Fibroblast of skin of left quadriceps (primary cell): ENCODE measurements at places on chromosomes 1 and 21.
A peak's percentile ranks its signal among the peaks of the same experiment; 100 is the strongest.

GRCh38 chr1:205775015-205775716 lies at the start of gene RAB29:
Gene RAB29, minus strand, starts transcription at chr1:205775482. Its CDS starts 526 bp downstream, at chr1:205774956.
- DNase-seq, result peak; percentile 53

DNA sequence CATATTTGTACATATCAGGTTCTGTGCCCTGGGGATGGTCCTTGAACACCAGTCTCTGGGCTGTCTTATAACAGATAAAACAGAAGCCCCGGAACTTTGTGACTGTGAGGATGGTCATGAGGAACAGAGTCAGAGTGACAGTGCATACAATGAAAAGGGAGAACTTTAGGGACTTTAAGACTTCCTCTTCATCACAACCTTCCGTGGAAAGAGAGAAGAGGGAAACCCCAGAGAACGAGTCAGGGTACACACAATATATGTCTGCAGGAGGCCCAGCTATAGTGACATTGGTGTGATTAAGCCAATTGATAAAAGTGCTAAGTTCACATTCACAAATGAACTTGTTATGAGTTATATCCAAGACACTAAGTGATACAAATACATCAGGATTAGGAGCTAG lies 32.1 kb downstream of the TLR5 start:
- no peak for DNase-seq

DNA sequence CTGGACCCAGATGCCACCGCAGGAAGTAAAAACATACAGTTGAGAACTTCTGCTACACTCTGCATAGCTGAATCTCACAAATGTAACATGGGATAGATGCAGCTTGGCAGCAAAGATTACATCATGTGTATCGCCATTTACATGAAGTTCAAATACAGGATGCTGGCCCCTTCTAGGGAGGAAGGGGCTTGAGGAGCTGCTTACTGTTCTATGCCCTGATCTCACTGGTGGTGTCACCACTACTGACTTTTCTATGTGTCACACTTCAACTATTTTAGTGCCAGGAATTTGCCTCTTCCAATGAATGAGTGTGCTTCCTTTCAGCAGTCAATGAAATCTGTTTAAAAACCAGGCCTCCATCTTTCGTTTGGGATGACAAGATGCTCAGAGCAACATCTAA lies 31.1 kb downstream of the MRAP start:
- DNase-seq, result peak; percentile 5

- DNase-seq, result no peak
These were observed 11.7 kb downstream of the QSOX1 start for GRCh38 chr1:180166436-180166800.

- DNase-seq, result no peak
These were observed 220.9 kb upstream of the JUN start for GRCh38 chr1:59004755-59005154.

DNA sequence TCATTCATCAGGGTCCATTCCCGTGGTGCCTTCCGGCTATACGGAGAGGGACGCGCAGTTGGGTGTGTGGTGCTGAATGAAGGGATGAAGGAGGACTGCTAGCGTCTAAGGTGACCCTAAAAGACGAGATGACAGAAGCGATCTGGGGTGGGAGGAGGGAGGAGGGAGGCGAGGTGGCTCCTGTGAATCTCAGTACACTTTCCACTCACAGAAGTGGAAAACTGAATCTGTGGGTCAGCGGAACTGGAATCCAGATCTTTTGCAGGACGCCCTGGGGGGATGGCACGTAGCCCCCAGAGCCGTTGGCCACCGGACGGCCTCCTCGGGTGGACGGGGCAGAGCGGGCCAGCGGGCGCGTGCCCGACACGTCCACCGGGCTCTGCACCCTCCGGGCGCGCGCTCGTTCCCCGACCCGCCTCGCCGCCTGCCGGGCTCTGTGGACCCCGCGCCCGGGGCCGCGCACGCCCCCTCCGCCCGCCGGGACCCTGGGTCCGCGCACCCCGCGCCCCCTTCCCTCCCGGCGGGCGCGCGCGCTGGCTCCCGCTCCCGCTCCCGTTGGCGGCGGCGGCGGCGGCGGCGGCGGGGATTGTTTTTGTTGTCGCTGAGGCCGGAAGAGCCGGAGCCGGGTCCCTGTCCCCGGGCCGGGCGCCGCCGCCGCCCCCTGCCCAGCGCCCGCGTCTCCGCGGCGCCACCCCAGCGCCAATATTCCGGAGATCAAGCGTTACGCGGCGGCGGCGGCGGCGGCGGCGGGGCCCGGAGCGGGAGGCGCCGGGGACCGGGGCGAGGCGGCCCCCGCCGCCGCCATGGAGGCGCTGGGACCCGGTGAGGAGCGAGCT lies at the start of gene AGO4:
Gene AGO4 (plus strand): TSS at position 403 of the 836 bp plus-strand sequence. CDS start 401 bp downstream, at position 804.
- peak; percentile 23 for DNase-seq

GRCh38 chr1:226973898-226974543 lies 33.9 kb downstream of the COQ8A start:
- DNase-seq, result no peak
